ENCODE measurements at places on chromosomes 2 and 18.

- DNase-seq = no peak
Observed at GRCh38 chr2:177235855-177236437, 23.4 kb downstream of the HNRNPA3 start.

DNA sequence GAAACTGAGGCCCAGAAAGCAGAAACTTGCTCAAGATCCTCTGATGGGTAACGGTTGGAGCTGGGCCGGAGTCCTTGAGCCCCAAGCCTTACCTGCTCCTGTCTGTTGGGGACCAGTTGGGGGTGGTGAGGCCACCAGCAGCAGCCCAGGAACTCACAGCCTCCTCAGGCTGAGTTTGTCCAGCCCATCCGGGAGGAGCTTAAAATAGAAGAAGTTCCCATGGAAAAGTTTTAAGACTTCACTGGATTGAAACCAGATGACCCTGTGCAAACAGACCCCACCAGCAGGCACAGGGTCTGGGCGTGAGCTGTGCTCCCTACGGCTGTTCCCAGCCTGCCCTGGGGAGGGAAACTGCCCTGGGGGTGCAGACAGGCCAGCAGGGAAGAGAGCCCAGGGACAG lies 40.6 kb upstream of the FOSL2 start:
- DNase-seq = no peak

- DNase-seq = no peak
Observed at GRCh38 chr2:98875081-98875728, 60.8 kb downstream of the CRACDL start.

DNA sequence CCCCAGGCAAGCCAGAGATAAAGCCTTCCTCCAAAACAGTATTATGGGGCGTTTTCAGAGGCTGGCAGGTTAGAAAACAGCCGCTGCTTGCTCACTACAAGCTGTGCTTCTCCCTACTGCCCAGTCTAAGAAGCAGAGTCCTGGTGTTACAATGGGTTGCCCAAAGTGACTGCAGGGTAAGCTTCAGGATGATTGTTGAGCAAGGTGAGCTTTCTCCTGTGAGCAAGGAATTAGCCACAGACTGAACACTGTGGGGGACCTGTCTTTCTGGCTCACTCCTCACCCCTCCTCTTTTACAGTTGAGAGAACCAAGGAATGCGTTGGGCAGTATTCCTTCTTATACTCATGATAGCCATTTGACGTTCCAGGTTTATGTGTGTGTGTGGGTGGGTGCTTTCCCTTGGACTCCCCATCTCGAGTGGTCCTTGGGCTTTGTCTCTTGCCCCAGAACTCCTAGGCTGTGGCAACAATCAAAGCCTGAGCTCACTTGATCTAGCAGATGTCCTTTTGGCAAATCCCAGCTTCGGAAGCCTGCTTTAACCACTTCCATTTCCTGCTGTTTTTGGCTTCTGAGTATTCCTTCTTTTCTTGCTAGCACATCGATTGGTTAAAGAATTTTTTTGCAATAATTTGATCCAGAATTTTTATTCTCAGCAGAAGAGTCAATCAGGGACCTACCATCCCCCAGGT lies 47.5 kb downstream of the KDM3A start:
- no peak for DNase-seq

DNA sequence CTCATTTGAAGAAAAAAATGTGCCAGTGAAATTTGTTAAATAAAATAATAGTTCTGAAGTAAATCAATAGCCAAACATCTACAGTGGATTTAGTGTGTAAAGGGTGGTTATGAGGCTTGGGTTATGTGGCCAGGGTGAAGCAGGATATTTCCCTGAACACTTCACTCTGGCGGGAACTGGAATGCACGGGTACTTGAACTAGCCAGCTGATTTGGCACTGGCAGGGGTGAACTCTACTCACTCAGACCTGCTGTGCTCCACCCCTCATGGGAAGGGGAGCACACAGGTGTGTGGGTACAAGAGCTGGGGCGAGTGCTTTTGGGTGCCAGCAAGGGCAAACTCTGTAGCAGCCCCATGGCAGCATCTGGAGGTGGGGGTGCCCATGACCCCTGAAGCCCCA lies 278.2 kb downstream of the CALCRL start:
- DNase-seq = no peak
